NCI-H1092 (cell line): ENCODE measurements at places on chromosomes 6 and 20.

GRCh38 chr6:159973951-159974350 lies 5.1 kb downstream of the IGF2R start:
- no peak for DNase-seq

DNA sequence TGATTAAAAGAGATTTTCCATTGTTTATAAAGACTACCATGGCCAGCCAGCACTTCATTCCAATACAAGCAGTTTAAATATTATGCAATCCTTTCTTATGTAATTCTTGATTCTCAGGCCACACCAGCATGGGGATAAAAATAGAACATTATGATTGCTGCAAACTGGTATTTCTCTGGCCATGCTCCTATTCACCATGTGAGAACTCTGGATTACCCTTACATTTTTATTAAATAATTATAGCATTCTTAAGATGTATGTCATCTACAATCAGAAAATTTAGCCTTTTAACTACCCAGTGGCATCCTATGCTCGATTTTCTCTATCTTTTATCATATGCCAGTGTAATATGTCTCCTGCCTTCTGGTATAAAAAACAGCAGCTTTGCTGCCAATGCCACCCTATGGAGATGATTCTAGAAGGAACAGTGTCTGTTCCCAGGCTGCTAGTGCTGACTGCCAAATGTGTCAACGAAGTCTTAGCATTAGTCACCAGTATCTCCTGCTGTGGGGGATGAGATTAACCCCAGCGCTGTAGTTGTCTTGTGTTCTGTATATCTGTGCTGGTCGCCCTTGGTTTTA lies 501.4 kb downstream of the BCKDHB start:
- DNase-seq: no peak

- DNase-seq: no peak
Measured at GRCh38 chr6:51273228-51273961, 454.7 kb downstream of the TFAP2B start.

DNA sequence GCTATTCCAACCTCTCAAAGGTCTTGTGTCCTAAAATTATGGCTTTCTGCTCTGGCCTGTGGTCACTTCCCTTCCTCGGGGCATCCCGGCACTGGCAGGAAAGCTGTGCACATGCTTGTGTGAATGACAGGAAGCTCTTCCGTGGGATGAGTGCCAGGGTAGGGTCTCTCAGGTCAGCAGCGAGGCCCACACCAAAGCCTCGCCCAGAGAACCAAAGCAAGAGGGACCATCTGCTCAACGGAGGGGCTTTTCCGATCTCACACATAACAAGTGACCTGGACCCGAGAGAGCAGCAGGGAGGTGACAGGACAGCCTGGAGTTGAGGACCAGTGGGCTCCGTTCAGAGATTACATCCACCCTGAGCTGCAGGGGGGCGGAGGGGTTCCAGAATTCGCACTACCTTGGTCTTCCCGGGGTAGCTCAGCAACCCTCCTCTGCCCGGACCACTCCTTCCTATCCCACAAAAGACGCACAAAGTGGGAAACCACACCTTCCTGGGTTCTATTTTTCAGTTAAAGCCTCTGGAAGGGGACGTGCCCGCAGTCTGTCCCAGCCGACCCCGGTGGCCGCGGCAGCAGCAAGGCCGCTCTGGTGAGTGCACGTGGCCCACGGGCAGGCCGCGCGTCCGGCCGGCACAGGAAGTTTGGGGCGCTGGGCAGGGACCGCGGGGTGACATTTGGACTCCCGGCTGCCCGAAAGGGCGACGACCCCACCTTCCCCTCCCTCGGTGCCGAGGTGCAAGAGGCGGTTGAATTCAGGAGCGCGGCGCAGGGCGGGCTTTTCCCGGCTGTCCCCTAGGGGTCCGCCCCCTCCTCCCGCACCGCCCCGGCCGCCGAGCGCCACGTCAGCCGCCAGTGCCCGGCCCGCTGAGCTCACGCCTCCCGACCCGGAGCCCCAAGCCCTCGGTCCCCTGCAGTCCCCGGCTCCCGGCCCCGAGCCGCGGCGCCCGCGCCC lies 988 bp downstream of the TXNDC5 start:
- DNase-seq: no peak

DNA sequence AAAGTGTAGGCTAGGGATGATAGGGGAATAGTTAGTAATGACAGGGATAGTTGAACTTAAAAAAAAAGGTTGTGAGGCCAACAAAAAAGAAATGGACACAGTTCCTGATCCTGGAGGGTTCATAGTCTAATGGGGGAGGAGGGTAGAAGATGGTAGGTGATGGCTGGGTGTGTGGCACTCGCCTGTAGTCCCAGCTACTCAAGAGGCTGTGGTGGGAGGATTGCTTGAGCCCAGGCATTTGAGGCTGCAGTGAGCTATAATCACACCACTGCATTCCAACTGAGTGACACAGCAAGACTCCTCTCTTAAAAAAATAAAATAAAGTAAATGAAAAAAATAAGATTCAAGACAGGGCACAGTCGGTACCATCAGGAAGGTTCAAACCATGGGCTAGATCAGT lies 2.4 kb upstream of the MICB start:
- no peak for DNase-seq

- DNase-seq: no peak
Measured at GRCh38 chr6:153958860-153959259, 80.2 kb upstream of the OPRM1 start.

GRCh38 chr6:108580646-108581045 lies 19.9 kb downstream of the FOXO3 start:
- no peak for DNase-seq

DNA sequence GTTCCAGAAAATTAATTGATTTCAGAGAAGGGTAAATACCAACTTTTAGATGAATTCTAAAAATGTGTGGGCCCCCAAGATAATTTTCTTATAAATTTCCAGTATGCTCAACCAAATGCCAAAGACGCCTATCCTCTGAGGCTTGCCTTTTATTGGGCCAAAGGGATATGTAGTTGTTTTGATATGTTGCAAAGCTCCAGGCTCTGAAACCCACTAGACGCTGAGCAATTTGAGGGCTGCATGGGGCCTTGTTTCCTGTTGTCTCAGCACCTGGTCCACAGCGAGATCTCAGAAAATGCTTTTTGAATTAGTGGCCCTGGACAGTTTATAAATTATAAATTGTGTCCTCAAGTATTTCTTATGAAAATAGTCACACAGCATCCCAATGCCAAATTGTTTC lies 397.2 kb downstream of the SAMD5 start:
- no peak for DNase-seq

DNA sequence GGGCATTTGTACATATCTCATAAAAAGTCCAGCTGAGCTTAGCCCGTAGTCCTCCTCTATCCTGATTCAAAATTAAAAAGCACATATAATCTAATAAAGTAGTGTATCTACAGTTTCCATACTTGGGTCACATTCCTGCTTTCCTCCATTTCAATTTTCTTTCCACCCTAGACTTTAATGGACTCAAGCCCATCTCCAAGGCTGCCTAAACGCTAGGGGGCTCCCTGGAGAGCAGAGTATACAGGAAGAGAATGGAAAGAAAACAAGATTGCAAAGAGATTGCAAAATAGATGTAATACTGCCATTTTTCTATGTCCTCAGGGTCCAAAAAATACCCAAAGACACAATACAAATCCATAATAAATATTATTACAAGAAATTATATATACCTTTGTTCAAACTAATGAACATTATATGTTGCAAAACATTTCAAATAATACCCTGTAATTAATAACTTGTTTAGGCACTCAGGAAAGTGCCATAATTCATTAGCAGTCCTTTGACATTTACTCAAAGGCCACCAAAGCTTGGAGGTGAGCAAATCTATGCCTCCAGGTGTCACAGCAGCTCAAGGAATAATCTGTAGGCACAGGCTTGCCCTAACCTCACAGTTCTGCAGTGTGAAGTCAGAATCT lies 2.4 kb upstream of the MCM3 start:
- peak; percentile 20 for DNase-seq

GRCh38 chr20:15515691-15516090 lies 1057.6 kb downstream of the KIF16B start:
- no peak for DNase-seq

DNA sequence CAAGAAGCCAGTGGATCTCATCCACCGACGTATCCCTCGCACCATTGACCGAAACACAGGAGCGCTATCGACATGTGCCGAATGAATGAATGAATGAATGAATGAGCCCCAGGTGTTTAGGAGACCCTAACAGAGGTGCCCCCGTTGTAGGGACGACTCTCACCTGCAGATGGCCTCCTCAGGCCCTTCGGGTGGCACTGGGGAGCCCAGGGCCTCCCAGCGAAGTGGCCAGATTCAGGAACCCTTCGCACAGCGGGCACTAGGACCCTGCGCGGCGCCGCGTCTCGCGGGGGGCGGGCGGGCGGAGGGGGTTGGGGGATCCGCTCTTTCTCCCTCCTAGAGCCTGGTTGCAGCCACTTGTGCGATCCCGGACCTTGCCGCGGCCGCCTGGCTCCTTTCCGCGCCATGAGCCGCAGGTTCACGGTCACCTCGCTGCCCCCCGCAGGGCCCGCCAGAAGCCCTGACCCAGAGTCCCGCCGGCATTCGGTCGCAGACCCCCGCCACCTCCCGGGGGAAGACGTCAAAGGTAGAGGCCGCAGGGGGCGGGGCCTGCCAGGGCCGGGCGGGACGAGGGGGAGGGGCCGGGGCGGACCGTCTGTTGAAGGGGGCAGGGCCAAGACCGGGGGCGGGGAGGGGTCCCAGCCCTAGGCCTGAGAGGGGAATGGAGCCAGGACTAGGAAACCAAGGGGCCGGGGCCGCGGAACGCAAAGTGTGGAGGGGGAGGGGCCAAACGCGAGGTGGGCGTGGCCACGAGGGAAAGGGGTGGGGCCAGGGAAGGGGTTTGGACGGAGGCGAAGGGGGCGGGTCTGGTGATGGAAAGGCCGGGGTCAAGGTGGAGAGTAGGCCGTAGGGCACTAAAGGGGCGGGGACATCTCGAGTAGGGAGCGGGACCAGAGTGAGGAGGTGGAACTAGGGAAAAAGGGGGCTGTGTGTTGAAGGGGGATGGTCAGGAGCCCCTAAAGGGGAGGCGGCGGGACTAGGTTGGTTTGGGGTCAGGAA lies 7.4 kb upstream of the SLC12A5 start:
- DNase-seq: peak; percentile 55

DNA sequence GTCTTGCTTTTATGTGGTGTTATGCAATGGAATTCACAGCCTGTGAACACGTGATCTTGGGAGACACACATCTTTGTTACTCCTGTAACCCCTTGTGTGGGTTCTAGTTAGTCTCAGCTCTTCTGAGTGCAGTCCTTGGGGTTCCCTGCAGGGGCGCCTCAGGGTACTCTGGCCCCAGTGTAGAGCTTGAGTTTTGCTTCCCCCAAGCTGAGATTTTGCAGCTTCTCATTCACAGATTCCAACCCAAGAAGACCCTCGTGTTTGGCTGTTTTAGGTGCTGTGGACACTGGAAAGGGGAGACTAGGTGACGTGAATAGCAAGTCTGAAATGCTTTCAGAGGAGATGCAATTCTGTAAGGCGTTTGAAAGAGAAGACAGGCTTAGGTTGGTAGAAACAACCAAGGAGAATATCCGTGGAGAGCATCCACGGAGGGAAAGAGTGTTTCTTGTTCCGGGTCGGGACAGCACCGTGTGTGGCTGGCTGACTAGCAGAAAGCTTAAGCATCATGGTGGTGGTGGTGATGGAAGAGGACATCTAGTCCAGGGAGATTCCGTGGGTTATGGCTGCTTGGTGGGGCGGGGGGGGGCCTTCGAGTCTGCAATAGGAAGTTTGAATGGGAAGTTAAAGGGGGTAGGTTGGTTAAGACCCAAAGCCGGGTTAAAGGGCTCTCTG lies 30.1 kb downstream of the DUSP22 start:
- DNase-seq: no peak

DNA sequence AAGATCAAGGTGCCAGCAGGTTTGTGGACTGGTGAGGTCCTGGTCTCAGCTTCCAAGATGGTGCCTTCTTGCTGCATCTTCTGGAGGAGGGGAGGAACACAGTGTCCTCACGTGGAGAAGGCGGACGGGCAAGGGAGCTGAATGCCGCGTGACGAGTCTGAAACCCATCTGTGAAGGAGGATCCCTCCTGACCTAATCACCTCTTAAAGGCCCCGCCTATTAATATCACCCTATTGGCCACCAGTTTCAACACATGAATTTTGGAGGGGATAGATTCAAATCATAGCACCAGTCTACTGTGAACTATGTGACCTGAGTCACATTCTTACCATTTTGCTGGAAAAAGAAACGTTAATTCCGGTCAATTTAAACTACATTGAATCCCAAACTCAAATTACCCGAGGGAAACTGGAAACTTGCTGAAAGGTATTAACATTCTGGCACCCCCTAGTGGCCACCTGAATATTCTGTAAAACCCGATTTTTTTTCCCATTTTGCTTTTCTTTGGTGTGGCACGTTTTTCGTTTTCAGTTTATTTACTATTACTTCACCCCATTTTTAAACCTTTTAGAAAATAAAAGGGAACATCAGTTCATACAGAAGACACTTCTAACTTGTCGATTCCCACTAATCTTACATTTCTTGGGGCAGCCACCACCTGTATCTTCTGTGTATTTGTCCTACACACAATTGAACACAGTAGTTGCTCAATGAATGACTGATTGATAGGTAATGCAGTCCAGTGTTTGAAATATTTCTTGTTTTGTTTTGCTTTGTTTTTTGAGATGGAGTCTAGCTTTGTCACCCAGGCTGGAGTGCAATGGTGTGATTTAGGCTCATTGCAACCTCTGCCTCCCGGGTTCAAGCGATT lies 17.9 kb upstream of the CCDC170 start:
- no peak for DNase-seq

DNA sequence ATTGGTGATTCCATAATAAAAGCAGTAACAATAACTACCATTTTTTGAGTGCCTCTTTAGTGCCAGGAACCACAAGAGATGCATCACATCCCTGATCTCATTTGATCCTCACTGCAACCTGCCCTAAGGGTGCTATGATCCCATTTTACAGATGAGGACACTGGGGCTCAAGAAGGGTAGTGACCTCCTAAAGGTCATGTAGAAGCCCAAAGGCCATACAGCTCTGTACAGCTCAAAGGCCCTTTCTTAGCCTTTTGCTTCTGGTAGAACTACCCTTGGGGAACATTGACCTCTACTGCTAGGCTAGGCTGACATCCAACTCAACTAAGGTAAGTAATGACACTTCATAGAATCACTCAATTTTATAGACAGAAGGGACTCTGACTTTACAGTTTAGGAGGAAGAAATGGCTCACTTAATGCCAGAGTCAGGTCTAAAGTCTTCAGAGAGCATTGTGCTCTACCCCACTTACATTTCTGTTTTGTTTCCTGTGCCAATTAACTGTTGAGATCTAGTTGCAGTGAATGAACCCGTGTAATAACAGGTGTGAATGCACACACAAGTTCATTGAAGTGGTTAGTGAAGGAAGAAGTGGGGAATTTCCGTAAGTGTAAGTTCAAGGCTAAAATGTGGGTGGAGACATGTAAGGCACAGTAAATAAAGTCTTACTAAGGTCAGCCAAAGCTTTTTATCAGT lies 10.7 kb downstream of the SLC9A8 start:
- no peak for DNase-seq

GRCh38 chr20:46820682-46821081 lies 74.0 kb upstream of the EYA2 start:
- no peak for DNase-seq

DNA sequence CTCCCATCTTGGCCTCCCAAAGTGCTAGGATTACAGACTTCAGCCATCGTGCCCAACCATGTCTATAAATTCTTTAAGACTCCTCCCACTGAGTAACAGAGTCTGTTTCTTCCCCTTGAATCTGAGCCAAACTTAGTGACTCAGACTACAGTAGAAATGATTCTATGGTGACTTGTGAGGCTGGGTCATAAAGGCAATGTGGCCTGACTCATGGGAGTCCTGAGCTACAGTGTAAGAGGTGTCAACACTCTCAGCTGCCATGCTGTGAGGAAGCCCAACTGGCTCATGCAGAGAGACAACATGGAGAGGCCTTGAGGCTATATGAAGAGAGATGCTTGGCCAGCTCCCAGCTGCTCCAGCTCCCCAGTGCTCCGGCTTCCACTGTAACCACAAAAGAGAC lies 5.2 kb upstream of the NRSN2 start:
- DNase-seq: no peak
